ENCODE measurements at places on chromosomes 16 and 17. TPM values are rescaled to one million over a fixed set of nuclear protein-coding genes. Genes with fewer than 3 reads are reported as not detected.

SPATA32 gene
- total RNA-seq = not detected

ACSM2A gene
- total RNA-seq = not detected

DNAAF1 gene
- total RNA-seq = not detected

MRTFB gene
- total RNA-seq = 15.2 TPM

OR1A1 gene
- not detected for total RNA-seq

TRAPPC1 gene
- total RNA-seq = 277 TPM

SBK1 gene
- total RNA-seq = not detected

UTP4 gene
- 64.7 TPM for total RNA-seq

PRAC1 gene
- total RNA-seq = not detected

GINS2 gene
- total RNA-seq = 20.9 TPM

CRHR1 gene
- total RNA-seq = not detected

TM4SF5 gene
- total RNA-seq = not detected

GCGR gene
- total RNA-seq = not detected

Measured in HFFc6 (cell line).